ENCODE measurements at places on chromosomes 1 and 21.

DNA sequence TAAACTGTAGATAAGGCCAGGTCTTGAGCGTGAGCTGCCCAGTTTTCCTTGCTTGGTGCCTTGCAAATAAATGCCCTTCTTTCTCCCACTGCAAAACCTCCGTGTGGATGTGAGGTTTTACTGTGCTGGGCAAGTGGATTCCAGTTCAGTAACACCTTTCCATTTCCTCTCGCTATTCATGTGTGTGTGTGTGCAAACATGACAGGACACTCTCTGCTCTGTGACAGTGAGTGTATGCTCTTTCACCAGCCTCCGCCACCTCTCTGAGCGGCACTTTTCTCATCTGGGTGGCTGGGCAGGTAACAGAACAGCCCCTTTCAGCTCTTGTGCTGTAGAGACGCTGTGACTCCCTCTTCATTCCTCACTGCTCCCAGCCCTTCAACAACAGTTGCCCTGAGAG is 23.9 kb downstream of the CNIH3 start:
- DNase-seq: no peak

DNA sequence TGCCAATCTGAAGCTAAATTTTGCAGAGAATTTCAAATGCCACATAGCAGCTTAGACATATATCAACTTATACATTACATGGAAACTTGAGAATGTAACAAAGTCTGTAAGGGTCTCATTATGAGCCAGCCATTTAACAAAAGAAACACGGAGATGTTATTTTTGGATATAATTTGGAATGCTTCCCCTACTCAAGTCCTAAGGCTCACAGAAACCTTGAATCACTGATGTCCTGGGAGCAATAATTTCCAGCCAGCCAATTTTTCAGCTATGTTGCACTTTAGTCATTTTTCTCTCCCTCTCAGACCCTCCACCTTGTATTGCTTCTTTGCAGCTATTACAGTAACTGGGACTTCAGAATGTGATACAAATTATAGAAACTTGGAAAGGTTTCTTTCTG is 56.9 kb downstream of the EIF2B3 start:
- DNase-seq: no peak

GRCh38 chr1:183646776-183647175 is 6.3 kb downstream of the APOBEC4 start:
- no peak for DNase-seq

DNA sequence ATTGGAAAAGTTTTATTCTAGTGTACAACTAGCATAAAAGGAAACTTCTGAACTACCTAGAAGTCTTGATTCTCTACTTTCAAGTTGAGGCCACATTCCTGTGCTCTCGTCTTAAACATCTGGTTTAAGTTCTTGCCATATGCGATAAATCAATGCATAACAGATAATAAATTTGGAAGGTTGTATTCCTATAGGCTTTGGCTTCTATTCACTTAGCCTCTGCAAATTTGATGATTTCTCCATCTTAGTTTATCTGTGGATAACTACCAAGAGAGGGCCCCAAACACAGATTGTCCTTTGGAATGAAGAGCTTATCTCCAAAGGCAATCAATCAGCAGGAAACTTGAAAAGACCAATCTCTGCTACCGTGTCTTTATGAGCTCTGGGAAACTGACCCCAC is 11.7 kb upstream of the RNF2 start:
- no peak for DNase-seq

GRCh38 chr21:44630440-44630839 is 3.5 kb downstream of the KRTAP10-9 start:
- no peak for DNase-seq

GRCh38 chr1:160629286-160630210 is 17.3 kb downstream of the SLAMF1 start:
- no peak for DNase-seq

DNA sequence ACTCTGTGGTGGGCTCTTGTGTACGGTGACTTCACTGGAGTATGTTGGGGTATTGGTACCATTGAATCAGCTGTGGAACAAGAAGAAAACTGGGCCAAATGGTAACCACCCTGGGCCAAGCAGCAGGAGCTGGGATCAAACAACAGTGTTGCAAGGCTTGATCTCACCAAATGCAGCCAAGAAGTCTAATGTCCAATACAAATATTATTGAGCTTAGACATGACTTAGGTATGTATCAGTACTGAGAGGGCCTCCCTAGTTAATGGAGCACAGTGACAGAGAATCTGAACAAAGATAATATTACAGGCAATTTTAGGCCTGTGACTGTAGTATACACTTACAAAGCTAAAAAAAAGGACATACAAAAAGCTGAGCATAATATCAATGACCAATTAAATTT is 604.8 kb downstream of the PLA2G4A start:
- no peak for DNase-seq

DNA sequence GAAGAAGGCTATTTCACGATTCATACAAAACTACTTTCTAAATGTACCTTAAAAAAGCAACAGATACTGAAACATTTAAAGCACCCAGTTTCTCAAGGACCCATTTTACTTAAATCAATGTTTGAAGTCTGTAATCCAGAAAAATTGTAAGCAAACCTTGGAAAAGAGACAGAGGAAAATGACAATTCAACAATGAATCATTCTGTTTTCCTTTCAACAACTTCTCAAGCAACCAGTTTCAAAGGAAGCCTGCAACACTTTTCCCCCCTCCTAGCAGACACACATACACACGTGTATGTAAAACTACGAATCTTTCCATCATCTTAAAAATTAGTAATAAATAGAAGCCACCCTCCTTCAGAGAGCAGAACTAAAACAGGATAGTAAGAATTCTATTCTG is 1.2 kb downstream of the RERE start:
- no peak for DNase-seq

All from activated CD4-positive, CD25-positive, alpha-beta regulatory T cell treated with anti-CD3 and anti-CD28 coated beads, Interleukin-2, amount 50 U/mL, for 16 hours (primary cell).